ENCODE measurements at places on chromosomes 4 and X.

DNA sequence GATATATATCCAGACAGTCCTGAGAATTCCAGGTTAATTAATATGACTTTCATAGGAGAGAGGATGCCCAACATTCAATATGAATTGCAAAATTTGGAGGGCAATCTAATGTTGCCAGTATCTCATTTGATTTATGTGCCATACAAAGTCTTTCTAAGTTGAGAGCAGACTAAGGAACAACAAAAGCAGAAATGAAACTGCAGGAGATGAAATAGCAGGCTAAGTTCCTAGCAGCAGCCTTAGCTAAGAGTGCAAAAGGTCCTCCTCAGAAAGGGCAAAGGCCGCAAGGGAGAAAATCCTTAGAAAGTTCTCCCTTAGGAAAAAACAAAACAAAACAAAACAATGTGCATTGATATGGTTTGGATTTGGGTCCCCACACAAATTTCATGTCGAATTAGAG, 602.9 kb upstream of the HTR2C start:
- no peak for DNase-seq

GRCh38 chr4:83129264-83129663, 14.7 kb upstream of the PLAC8 start:
- DNase-seq: no peak

DNA sequence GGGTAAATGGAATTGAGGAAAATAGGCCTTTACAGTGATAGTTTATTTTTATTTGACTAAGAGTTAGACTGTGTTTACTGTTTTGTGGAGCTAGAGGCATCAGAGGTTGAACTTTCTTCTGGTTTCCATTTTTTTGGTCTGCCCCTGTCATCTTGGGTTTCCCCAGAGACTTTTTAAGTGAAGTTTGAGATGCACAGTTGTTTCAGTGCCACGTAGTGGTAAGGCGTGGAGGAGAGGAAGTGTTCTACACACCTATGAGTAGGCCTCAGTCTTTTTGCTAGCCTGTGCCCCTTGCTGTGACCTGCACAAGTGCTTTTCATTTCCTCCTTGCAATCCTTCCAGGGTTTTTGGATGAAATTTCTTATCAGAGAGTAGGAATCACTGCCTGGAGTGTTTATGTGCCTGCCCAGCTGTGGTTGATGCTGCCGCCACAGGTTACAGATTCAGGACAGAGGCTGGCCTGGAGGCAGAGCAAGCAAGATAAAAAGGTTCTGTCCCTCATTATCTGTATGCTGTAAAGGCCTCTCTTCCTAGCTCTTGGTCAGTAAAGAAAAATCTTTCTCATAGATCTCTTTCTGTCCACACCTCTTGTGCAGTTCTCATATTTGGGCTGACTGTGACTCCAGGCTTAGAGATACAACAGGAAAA, 12.5 kb upstream of the HSFX4 start:
- no peak for DNase-seq

DNA sequence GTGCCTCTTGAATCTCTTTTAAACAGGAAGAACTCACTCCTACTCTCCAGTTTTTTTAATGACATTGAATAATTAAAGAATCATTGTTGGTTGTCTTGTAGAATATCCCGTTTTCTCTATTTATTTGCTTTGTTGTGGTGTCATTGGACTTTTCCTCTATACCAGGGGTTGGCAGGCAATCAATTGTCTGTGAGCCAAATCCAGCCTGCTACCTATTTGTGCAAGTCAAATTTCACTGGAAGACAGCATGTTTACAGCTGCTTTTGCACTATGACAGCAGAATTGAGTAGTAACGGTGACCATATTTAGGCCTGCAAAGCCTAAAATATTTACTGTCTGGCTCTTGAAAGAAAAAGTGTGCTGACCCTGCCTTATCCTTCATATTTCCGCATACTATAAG, 34.8 kb downstream of the POLA1 start:
- DNase-seq: no peak

- no peak for DNase-seq
Observed at GRCh38 chr4:166498546-166498945, 625.5 kb downstream of the TLL1 start.

DNA sequence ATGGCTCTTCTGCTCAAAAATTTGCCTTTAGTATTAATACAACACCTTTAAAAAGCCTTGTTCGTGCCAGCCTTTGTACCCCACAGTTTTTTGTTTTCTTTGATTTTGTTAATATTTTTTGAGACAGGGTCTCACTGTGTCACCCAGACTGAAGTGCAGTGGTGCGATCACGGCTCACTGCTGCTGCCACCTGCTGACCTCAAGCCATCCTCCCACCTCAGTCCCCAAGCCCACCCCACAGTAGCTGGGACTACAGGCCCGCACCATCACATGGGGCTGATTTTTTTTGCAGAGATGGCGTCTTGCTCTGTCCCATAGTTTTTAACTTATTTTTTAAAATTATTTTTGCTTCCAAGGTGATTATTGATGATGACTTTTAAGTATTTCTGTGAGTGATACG, 134.0 kb downstream of the HTR2C start:
- no peak for DNase-seq

DNA sequence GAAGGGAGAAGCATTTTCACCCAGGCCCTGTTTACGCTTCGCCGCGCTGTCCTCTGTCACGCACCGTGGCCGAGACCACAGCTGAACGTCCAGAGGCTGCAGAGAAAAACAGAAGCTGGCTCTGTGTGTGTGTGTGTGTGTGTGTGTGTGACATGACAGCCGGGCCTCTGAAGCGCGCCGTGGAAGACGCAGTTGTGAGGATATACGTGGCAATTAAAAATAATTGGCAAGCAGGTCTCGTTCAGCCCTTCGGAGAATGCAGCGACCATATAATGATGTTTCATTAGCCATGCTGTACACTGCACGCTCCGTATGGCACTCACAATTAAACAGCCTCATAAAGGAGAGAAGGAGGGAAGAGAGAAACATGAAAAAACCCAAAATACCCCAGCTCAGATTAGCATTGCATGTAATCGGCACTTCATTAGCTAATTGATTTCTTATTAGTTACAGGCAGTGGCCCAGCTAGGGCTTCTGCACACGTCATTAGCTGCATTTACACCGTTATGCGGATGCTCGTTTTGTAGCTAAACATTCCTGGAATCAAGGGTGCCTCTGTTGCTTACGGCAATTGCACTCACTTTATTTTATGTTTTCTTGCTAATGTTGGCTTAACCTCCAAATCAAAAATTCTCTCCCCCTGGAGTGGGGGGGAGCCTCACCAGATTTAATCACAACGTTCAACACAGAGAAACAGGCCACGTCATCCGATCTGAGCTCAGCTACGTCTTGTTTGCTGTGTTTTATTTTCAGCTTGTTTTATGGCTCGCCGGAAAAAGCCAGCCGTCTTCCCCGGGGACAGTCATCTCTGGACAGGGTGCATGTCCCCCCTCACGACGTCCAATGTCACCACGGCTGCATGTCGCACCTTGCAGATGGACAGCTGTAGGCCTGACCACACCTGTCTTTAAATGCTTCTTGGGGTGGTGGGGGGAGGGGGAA, 74.6 kb upstream of the SHOX start:
- no peak for DNase-seq

GRCh38 chr4:148630051-148630450, 187.8 kb upstream of the NR3C2 start:
- DNase-seq: no peak

- no peak for DNase-seq
Observed at GRCh38 chr4:82797405-82798111, 1.0 kb downstream of the SCD5 start.
